Renal cortex interstitium (tissue), 15 donors: ENCODE measurements at places on chromosomes 5 and 9. TPM values are rescaled to one million over a fixed set of nuclear protein-coding genes. Genes with fewer than 3 reads are reported as not detected.

Gene LHX6
- polyA plus RNA-seq: 3.5 TPM

- no peak for DNase-seq
These were observed 164.1 kb downstream of the ASTN2 start for GRCh38 chr9:117250610-117251215.

DNA sequence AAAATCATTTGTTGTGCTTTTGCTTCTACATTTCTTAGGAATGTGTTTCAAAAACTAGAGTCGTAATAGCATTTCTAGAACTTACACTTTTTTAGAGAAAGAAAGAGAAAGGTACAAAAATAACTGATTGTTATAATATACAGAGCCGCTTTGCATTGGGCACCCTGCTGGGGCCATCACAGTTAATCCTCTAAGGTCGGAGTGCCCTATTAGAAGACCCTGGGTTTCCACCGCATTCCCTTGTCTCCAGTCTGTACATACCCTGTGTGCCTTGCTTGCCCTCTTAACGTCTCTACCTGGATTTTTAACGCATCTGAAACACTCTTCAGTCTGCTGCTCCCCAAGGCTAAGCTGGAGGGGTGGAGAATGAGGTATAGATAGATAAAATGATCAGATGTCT, 1.3 kb downstream of the MARVELD2 start:
- DNase-seq: no peak

Gene FAM169A
- 18.1 TPM for polyA plus RNA-seq

GRCh38 chr5:73655521-73656160, 29.6 kb downstream of the ARHGEF28 start:
- no peak for DNase-seq
